ENCODE measurements at places on chromosomes 1 and 21.
A peak's percentile ranks its signal among the peaks of the same experiment; 100 is the strongest.

DNA sequence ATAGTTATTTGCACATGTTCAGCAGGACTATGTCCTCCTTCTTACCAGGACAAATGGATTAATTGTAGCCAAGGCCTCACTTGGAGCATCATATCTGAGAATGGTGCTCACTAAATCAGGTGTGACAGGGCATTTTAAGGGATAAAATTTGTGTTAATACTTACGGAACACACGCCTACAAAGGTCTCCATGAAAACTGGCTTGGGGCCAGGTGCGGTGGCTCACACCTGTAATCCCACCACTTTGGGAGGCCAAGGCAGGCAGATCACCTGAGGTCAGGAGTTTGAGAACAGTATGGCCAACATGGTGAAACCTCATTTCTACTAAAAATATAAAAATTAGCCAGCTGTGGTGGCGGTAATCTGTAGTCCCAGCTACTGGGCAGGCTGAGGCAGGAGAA, 75.1 kb upstream of the CAPZB start:
- H3K27me3 ChIP-seq, result peaks cover 6% of the 10 kb centered on the region
- H3K27ac ChIP-seq, result no peak overlapping the region
- DNase-seq, result no peak
- H3K4me3 ChIP-seq, result no peak overlapping the region

- no peaks in the 10 kb centered on the region for H3K4me1 ChIP-seq
- no peak overlapping the region for H3K27ac ChIP-seq
- no peaks in the 10 kb centered on the region for H3K36me3 ChIP-seq
Measured at GRCh38 chr1:178311164-178311563, 185.6 kb downstream of the CLEC20A start.

GRCh38 chr1:147515045-147515869, 26.0 kb upstream of the BCL9 start:
- H3K27me3 ChIP-seq, result peaks cover 9% of the 10 kb centered on the region
- no peaks in the 10 kb centered on the region for H3K36me3 ChIP-seq
- no peak overlapping the region for H3K27ac ChIP-seq
- no peak overlapping the region for H3K4me3 ChIP-seq
- no peak for DNase-seq

GRCh38 chr1:188244681-188245080, 1415.9 kb downstream of the PLA2G4A start:
- no peaks in the 10 kb centered on the region for H3K4me1 ChIP-seq
- no peaks in the 10 kb centered on the region for H3K27me3 ChIP-seq
- H3K36me3 ChIP-seq, result no peaks in the 10 kb centered on the region

DNA sequence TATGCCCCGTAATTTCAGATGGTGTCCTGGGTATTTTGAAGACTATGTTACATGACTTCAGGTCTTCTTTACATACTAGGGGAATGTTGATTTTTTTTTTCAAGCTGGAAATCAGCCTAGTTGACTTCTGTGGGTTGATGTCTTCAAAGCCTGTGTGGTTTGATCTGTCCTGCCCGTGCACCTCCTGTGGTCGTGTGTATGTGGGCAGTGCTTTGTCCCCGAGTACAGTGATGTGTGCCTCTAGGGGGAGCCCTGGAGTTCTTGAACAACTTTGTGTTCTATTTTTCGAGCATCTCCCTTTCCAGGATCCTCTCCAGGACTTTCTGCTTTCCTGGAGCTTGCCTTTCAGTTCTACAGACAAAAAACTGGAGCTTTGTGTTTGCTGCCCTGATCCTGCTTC, 28.9 kb downstream of the OBSCN start:
- no peaks in the 10 kb centered on the region for H3K27me3 ChIP-seq
- peaks cover 4% of the 10 kb centered on the region for H3K4me1 ChIP-seq
- no peak for DNase-seq
- H3K4me3 ChIP-seq, result no peak overlapping the region
- H3K36me3 ChIP-seq, result peaks cover 92% of the 10 kb centered on the region

GRCh38 chr1:27632387-27633297, 2.3 kb downstream of the FGR start:
- H3K4me3 ChIP-seq, result peak overlapping the region; percentile 43
- H3K4me1 ChIP-seq, result peaks cover 73% of the 10 kb centered on the region
- peak overlapping the region; percentile 90 for H3K27ac ChIP-seq
- H3K27me3 ChIP-seq, result no peaks in the 10 kb centered on the region
- no peaks in the 10 kb centered on the region for H3K36me3 ChIP-seq

- DNase-seq, result no peak
- H3K4me1 ChIP-seq, result no peaks in the 10 kb centered on the region
- no peaks in the 10 kb centered on the region for H3K36me3 ChIP-seq
- H3K27ac ChIP-seq, result no peak overlapping the region
- no peak overlapping the region for H3K4me3 ChIP-seq
Measured at GRCh38 chr1:64318428-64318827, 115.0 kb downstream of the UBE2U start.

GRCh38 chr1:66331658-66332547, 202.1 kb upstream of the SGIP1 start:
- no peaks in the 10 kb centered on the region for H3K27me3 ChIP-seq
- peak overlapping the region; percentile 96 for H3K4me3 ChIP-seq
- DNase-seq, result peak; percentile 73
- peaks cover 41% of the 10 kb centered on the region for H3K36me3 ChIP-seq
- H3K4me1 ChIP-seq, result peaks cover 68% of the 10 kb centered on the region

- H3K27me3 ChIP-seq, result no peaks in the 10 kb centered on the region
- H3K4me1 ChIP-seq, result peaks cover 82% of the 10 kb centered on the region
- no peak overlapping the region for H3K4me3 ChIP-seq
Measured at GRCh38 chr21:37402251-37402867, 35.8 kb downstream of the DYRK1A start.

DNA sequence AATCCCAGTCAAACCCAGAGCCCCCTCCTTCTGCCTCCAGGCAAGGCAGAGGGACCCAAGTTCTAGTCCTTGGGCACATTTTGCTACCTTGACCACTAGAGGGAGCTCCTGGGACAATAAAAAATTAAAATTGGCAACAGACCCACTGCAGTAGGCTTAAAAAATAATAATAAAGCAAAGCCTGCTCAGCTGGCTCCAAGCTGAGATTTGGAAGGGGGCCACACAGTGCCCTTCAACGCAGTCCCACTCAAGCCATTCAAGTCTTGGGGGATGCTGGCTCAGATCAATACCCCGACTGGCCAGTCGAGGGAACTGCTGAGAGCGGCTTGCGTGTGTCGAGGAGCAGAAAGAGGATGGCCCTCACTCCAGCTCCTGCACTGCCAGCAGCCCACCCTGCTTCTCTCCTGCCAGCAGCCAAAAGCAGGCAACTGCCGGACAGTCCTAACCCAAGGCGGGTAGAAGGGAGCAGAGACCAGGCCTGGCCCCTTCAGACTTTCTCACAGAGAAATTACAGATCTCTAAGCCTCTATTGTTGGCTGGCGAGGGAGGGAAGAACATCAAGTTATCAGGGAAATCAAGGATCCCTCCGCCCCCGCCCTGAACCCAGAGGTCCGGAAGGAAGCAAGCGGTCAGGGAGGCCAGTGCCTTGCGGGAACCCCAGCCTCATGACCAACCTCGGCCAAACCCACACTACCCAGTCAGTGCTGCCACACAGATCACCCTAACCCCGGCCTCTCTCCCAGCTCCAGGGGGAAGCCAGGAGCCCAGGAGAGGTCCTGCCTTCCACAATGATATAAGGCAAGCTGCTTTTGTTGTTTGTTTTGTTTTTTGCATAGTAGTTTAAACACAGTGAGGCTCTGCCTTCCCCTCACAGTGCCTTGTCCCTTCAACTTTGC, 4.9 kb upstream of the ALDH4A1 start:
- H3K27ac ChIP-seq, result peak overlapping the region; percentile 89
- peak; percentile 65 for DNase-seq
- H3K4me3 ChIP-seq, result no peak overlapping the region
- peaks cover 67% of the 10 kb centered on the region for H3K36me3 ChIP-seq
- no peaks in the 10 kb centered on the region for H3K27me3 ChIP-seq

- no peak for DNase-seq
- no peak overlapping the region for H3K27ac ChIP-seq
- no peak overlapping the region for H3K4me3 ChIP-seq
- H3K36me3 ChIP-seq, result peaks cover 75% of the 10 kb centered on the region
Measured at GRCh38 chr1:88780485-88780884, 96.4 kb downstream of the PKN2 start.

GRCh38 chr1:239590556-239590955, 204.2 kb downstream of the CHRM3 start:
- H3K27me3 ChIP-seq, result no peaks in the 10 kb centered on the region
- H3K4me3 ChIP-seq, result no peak overlapping the region
- peaks cover 12% of the 10 kb centered on the region for H3K4me1 ChIP-seq

- H3K27ac ChIP-seq, result no peak overlapping the region
- no peaks in the 10 kb centered on the region for H3K36me3 ChIP-seq
- H3K4me1 ChIP-seq, result peaks cover 15% of the 10 kb centered on the region
- peaks cover 10% of the 10 kb centered on the region for H3K27me3 ChIP-seq
- H3K4me3 ChIP-seq, result no peak overlapping the region
Measured at GRCh38 chr21:45826676-45827301, 154.8 kb upstream of the COL6A1 start.

DNA sequence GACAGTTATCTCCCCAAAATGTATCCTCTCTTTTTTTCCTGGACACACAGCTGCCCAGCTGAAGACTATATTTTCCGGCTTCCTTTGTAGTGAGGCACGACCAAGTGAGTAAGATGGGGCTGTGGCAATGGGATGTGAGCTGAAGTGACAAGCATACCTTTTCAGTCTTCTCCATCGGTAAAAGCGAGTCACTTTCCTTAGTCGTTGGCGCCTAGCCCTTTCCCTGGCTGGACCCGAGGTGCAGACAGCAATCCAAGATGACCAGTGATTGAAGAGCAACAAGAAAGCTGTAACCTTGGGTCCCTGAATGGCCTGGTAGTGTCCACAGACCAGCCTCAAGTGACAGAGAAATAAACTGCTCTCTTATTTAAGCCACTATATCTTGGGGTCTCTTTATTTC, 155.2 kb downstream of the NR5A2 start:
- no peaks in the 10 kb centered on the region for H3K36me3 ChIP-seq
- no peak overlapping the region for H3K4me3 ChIP-seq
- no peak for DNase-seq

DNA sequence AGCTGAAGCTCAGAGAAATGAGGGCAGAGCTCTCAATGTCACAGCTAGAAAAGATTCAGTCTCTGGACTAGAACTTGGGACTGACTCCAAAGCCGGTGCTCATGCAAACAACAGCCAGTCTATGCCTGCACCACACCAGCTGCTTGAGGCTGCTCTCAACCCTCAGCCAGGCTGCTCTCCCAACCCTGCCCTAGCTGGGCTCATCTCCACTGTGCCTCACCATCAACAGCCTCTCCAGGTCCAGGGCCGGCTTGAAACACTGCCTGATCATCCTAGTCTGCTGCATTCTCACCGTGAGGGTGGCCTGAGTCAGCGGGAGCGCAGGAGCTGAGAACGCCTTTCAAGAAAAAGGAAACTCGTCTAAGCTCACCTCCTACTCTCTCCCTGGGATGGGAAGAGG, 94.5 kb downstream of the PTPRU start:
- H3K27ac ChIP-seq, result no peak overlapping the region
- H3K36me3 ChIP-seq, result no peaks in the 10 kb centered on the region
- H3K4me3 ChIP-seq, result no peak overlapping the region

- no peaks in the 10 kb centered on the region for H3K27me3 ChIP-seq
- H3K36me3 ChIP-seq, result peaks cover 2% of the 10 kb centered on the region
- no peak for DNase-seq
- peaks cover 49% of the 10 kb centered on the region for H3K4me1 ChIP-seq
- H3K27ac ChIP-seq, result no peak overlapping the region
Measured at GRCh38 chr21:34528131-34528561, 16.1 kb upstream of the KCNE1 start.

GRCh38 chr1:227786673-227787512, 28.6 kb upstream of the PRSS38 start:
- H3K27me3 ChIP-seq, result peaks cover 7% of the 10 kb centered on the region
- peak overlapping the region; percentile 22 for H3K27ac ChIP-seq
- H3K36me3 ChIP-seq, result peaks cover 12% of the 10 kb centered on the region
- no peak for DNase-seq
- peaks cover 21% of the 10 kb centered on the region for H3K4me1 ChIP-seq

GRCh38 chr1:71339238-71339637, 258.4 kb upstream of the ZRANB2 start:
- H3K4me3 ChIP-seq, result no peak overlapping the region
- no peaks in the 10 kb centered on the region for H3K36me3 ChIP-seq
- H3K27me3 ChIP-seq, result no peaks in the 10 kb centered on the region
- DNase-seq, result no peak
- no peak overlapping the region for H3K27ac ChIP-seq
- H3K4me1 ChIP-seq, result no peaks in the 10 kb centered on the region

DNA sequence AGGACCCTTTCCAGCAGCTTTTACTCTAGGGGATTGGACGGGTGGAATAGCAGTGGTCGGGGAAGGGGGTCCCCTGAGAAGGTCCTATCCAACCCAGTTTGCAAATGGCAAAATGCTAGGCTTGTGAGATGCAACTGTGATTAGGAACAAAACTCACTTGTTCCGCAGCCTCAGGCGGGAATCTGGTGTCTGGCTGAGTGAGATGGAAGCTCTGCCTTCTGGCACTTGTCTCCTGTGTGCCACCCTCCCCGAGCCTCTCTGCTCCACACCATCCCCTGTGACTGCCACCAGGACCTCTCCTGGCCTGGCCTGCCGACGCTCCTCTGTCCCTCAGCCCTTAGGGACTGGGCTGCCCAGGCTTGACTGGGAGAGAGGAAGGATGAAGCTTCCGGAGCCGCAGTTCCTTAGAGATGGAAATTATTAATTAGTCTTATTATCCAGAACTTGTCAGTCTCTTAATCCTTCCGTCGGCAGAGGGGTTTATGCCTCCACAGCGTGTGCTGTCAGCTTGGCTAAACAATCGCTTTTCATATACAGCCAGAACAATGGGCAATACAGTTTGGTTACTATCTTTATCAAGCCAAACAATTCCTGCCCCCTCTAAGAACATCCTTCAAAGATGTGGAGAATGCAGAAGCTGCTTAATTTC, 292.8 kb upstream of the VAMP3 start:
- H3K4me3 ChIP-seq, result no peak overlapping the region
- H3K36me3 ChIP-seq, result no peaks in the 10 kb centered on the region
- H3K27ac ChIP-seq, result no peak overlapping the region
- DNase-seq, result no peak

DNA sequence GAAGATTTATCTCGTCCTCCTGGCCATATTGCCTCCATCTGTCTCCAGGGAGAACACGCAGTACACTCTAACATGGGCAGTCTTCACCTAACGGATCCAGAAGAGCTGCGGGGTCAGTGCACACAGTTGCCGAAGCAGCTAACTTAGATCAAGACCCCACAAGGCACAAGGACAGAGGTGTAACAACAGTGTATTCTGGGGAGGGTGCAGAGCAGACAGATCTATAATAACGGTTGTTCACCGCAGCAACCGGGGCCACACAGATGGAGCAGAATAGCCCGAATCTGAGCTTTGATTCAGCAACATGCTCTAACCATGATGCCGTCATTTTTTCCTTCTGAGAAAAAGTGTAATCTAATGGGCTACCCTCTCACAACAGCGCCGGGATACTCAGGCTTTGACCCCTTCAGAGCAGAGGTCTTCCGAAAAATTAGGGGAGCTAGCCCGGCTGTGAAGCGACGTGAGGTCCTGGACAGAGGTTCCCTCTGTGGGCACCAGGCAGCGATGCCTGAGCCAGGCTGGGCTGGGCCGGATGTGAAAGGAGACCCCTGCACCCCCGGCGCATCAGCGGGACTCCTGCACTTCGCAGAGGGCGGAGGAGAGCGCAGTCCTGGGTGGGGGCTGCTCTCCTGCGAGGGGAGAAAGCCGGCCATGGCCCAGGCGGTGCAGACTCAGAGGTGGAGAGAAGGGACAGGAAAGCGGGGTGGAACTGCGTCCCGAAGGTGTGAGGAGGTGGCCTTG, 57.5 kb downstream of the BCL9 start:
- peak overlapping the region; percentile 85 for H3K4me3 ChIP-seq
- peaks cover 38% of the 10 kb centered on the region for H3K4me1 ChIP-seq
- peak overlapping the region; percentile 93 for H3K27ac ChIP-seq
- no peaks in the 10 kb centered on the region for H3K27me3 ChIP-seq
- peak; percentile 71 for DNase-seq

All from activated T-cell treated with anti-CD3 and anti-CD28 coated beads, Interleukin-2, amount 50 U/mL, for 24 hours (primary cell).